ENCODE measurements at places on chromosomes 16 and 17. TPM values are rescaled to one million over a fixed set of nuclear protein-coding genes. Genes with fewer than 3 reads are reported as not detected.
A peak's percentile ranks its signal among the peaks of the same experiment; 100 is the strongest.

GRCh38 chr16:89737341-89738071 is 16.2 kb downstream of the ZNF276 start:
- DNase-seq: no peak

DNA sequence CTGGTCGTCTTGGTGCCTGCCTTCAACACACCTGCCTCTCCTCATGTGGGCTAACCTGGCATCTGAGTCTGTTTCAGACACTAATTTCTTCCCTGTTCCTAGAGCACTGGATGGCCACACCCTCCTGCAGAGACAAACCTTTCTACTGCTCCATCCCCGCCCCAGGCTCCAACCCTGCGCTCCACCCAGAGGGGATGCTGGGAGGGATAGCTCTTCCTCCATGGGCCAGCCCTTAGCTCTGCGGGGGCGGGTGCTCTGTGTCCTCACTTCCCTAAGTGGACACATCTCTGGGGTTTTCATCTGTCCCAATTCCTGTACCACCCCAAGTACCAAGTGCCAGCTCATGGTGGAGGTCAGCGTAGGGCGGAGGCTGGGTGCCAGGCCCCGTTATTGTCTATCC is 11.0 kb upstream of the CRISPLD2 start:
- DNase-seq: no peak

DNA sequence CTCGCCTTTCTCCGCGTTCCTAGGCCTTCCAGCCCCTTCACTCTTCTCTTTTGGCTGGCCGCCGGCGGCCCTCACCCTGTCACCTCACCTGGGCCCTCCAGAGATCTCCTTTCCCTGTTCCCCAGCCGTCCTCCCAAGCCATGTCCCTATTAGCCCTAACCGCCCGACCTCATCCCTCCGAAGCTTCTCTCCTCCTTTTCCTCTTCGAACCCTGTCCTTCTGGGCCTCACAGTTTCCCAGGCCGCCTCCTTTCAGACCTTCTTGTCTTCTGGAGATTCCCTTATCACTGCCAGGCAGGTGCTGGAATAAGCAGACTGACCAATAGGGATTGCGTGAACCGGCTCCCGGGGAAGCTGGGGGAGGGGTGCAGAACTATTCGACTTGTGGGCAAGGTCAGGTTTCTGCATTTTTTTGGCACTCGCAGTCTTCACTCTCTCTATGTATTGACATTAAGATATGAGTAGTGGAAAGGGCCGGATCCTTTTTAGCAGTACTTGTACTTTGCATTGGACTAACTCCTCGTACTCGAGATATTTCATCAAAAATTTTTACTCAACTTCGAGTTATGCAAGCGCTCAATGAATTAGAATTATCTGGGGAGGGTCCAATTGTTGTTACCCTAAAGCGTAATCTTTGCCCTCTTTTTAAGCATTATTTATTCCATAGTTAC is 690 bp downstream of the RHOT1 start:
- no peak for DNase-seq

GRCh38 chr17:81976332-81977210 is 858 bp upstream of the ASPSCR1 start:
- DNase-seq: no peak

GRCh38 chr17:42629411-42630009 is 20.0 kb downstream of the TUBG1 start:
- no peak for DNase-seq

DNA sequence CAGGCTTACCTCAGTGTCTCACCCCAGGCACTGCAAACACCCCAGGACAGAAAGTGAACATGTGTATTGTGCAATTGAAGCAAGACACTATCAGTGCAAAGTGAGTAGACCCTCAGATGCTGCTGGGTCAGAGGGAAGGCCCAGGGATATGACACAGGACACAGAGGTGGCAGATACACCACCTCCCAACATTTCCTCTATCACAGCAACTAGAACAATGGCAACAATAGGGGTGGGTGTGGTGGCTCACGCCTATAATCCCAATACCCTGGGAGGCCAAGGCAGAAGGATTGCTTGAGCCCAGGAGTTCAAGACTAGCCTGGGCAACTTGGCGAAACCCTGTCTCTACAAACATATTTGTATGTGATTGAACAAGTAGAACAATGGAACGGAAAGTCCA is 22.5 kb downstream of the MILR1 start:
- no peak for DNase-seq

DNA sequence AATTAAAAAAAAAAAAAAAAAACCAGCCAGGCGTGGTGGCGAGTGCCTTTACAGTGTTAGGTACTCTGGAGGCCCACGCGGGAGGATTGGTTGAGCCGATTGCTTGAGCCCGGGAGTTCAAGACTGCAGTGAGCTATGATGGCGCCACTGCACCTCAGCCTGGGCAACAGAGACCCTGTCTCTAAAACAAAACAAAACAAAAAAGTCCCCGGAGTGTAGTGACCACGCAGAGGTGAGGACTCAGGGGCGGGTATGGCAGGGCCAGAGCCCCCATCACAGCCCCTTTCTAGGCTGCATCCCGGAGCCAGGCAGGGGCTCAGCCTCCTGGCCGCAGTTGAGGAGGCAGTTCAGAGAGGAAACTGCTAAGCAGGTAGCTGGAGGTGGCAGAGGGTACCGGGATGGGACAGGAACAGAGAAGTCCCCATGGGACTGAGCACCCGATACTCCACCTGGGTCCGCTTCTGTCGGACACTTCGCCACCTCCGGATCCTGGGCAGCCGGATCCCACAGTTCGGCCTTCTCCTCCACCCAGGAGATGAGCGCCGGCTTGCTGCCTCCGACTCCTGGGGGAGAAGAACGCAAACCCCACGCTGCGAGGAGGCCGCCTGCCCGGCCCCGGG is 800 bp downstream of the ZNF747 start:
- no peak for DNase-seq

- no peak for DNase-seq
Measured at GRCh38 chr16:83470416-83470815, 337.4 kb upstream of the HSBP1 start.

DNA sequence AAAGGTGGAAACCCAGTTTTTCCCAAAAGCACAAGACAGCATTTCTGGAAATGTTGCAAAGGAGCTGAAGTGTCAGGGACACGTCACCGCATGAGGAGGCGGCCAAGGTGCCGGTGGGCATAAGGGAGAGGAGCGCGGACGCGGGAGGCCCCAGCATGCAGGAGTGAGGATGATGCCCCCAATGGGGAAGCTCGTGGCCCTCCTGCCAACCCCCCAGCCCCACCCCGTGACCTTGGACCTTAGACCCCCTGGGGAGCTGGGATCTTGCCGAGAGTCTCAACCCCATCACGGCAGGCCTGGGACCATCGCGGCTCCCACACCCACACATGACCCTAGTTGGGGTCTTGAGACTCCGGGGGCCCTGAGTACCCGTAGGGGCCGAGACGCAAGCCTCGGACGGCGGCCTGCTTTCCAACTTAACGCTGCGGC is 119.4 kb upstream of the METRNL start:
- DNase-seq: peak; percentile 83

- DNase-seq: no peak
Measured at GRCh38 chr17:8031261-8031661, 7.6 kb upstream of the ALOX15B start.

DNA sequence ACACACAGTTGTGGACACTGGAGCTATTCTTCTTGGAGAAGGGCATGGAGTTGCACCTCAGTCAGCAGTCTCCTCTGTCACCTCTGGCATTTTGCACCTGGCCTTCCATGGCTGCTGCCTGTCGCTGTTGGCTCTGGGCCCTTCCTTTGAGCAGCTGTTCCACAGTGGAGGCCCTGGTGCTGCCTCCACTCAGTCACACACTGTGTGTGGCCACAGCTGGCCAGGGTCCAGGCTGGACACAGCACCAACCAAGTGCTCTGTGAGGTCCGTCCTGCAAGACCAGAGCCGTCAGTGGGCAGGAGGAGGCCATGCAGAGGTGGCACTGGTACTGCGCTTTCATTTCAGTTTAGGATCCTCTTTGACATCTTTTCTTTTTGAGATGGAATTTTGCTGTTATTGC is 21.6 kb upstream of the MED9 start:
- no peak for DNase-seq

- no peak for DNase-seq
Measured at GRCh38 chr17:40473573-40474365, 27.7 kb downstream of the TNS4 start.

DNA sequence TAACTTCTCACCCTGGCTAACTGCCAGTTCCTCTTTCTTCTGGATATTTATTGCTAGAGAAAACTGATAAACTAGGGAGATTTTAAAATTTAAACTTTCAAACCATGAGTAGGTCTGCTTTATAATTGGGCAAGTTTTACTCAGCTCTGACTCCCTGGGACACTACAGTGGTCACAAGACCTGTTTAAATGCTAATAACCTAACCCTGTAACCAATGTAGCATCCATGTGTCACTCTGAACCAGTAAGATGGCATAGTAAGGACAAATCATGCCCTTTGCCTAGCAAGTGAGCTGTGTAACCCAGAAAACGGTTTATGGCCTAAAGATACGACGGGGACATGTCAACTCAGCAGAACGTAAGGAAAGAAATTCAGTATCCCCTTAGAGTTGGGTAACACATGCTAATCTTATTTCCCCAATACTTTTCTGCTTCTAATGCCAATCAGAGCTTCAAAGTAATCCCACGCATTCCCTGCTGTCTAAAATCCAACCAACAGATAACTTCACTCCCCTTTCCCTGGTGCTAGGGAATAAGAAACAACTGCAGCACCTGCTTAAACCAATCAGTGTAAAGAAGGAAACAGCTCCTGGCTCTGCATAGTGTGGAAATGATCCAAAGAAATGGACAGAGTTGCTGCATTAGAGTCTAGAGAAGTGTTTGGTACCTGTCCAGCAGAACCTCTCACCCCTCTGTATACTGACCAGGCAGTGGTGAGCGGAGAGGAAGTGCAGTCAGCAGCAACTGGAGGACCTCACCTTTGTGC is 85.7 kb downstream of the NCOR1 start:
- DNase-seq: no peak

The SLC4A1 gene
- not detected for total RNA-seq

The DNAI2 gene
- not detected for total RNA-seq

The TEDC2 gene
- 6.7 TPM for total RNA-seq

The NLGN2 gene
- total RNA-seq: 56.8 TPM

The KRT33B gene
- total RNA-seq: not detected

The EME2 gene
- total RNA-seq: 22.4 TPM

The GAST gene
- total RNA-seq: not detected

The OR3A2 gene
- not detected for total RNA-seq

The TNK1 gene
- total RNA-seq: not detected

Data from osteocyte (in vitro differentiated cells).